ENCODE measurements at places on chromosomes 2 and 18.
A peak's percentile ranks its signal among the peaks of the same experiment; 100 is the strongest.

DNA sequence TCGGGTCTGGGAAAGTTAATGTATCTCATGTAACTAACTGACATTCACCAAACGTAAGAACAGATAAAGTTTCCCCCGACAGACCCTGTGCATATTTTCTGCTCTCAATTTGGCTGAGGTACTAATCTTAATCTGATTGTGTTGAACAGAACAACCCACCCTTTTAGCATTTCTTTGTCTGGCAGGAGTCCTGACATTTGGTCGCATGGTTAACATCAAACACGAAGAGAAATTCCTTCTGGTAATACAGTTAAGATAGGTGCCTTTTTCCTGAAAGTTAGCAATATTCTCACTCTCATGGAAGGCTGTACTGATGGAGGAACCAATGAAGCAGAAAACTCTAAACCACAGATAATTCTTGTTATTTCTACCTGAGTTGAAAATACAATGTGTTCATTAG is 520.8 kb downstream of the PARD3B start:
- no peak for DNase-seq

GRCh38 chr18:59159986-59160385 is 20.3 kb downstream of the SEC11C start:
- DNase-seq, result no peak

DNA sequence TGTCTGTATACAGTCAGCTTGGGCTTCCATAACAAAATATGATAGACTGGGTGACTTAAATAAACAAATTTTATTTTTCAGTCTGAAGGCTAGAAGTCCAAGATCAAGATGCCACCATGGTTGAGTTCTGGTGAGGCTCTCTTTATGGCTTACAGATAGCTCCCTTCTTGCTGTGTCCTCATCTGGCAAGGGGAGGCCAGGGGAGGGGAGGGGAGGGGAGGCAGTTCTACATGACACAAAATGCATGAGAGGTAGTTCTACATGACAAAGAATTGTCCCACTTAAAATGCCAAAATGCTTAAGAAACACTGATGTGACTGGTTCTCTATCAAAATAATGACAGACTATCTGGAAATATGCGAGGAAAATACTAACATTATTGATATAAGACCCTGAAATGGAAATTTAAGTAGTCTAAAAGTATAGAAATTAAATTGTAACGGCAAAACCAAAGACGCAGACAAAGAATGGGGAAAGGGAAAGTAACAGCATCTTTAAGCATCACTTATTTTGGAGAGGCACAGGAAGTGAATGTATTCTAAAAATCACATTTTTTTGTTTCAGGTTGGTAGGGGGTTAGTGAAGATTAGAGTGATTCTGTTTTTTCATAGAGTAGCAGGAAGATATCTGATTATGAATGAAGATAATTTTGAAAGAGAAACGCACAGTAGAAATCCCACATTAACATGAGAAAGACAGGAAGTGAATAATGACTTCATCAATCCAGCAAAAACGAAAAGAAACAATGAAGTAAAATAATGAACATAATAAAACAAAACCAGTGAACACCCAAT is 131.4 kb downstream of the STRN start:
- no peak for DNase-seq

DNA sequence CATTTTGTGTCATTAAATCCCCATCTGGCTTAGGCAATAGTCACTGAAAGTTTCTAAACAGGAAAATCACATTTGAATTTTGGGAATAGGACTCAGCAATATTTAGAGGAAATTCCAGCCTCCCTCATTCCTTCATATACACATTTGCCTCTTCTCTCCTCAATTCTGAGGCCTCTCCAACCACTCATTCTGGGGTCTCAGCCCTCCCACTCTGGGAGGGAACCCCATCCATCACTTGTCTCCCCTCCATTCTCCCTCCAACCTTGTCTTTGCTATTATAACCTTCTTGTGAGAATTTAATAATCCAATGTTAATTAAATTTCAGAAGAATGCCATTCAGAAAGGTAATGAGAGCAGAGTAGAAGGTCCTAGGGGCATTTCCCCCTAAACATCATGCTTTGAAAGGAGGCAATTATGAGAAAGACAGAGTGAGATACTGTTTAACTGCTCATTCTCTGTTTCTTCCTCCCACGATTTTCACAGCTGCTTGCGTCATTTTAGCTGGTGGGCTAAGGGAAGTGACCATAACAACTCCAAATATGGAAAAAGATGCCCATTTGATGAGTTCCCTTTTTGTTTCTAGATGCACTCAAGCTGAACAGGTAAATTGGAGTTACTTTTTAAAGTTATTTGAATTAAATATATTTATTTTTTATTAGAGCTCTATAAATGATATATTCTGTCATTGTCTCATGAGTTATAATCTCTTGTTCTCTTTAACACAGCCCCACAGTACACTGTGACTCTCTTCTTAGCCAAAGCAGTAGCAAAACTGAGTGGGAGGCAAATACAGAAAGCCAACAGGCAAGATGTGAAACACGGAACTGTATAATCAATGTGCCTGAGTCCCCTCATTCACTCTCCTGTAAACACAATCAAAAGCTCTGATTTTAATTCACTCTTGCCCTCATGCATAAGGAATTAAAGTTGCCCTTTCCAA is 135.1 kb downstream of the DLGAP1 start:
- no peak for DNase-seq

DNA sequence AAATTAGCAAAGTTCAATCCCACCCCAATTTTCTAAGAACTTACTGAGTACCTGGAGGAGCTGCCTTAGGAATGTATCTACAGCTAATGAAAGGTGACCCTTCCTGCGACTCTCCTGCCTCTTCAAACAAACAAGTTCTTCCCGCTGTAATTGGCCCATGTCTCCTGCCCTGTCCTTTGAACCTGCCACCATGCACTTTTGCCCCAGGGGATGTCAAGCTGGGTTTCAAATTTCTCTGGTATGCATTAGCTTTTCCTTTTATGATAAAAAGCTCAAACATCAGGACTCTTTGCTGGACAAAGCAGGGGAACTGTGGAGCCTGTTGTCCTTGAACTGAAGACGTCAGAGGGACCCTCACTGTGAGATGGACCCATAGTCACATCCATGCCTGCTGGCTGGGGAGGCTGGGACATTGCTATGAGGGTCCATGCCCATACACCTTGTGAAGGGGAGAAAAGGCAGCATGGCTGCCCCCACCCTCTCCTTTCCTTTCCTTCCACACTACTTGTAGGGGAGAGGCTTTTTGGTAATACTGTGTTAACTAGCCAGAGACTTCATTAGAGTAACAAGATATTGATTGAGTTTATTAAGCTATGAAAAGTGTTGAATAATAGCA is 210.7 kb upstream of the COPS8 start:
- no peak for DNase-seq

DNA sequence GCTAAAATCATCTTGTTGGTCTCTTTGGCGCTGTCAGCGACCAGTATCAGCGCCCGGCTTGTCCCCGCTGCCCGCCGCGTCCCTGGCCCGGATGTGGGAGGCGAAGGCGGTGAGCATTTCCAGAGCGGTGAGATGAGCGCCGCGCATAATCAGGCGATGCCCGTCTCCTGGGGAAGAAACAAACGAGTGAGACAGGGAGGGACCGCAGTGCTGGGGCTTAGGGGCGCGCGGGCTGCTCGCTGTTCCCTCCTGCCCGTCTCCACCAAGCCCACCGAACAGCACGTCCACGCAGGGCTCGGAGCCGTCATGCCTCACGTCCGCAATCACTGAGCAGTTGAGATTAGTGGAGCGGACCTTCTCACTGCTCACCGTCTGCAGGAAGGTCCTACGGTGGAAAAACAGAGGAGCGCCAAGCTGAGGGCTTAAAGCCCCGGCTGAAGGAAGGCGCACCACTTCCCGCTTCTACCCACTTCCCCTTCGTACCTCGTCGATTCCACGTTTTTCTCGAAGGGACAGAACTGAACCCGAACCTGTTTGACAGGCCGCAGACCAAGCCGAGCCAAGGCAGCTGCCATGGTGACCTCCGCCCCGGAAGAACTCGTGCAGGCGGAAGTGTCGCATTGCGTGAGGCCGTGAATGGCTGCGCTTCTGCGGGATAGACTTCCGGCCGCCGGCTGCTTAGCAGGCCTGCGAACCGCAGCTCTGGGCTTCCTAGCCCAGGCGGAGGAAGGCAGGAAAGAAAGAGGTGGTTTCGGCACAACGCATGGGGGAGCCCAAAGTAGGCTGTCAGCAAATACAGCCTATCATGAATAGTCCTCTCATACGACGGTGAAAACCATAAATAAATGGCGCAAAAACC is at the start of gene MRPL53:
Gene MRPL53, minus strand, starts transcription at position 595 of the 859 bp plus-strand sequence. Its CDS starts 20 bp downstream, at position 575.
- DNase-seq, result peak; percentile 94

- DNase-seq, result no peak
Observed at GRCh38 chr18:26133652-26134051, at the start of gene PSMA8. TSS of gene PSMA8 (plus strand) at chr18:26133869. CDS start at chr18:26133966, 97 bp downstream.

DNA sequence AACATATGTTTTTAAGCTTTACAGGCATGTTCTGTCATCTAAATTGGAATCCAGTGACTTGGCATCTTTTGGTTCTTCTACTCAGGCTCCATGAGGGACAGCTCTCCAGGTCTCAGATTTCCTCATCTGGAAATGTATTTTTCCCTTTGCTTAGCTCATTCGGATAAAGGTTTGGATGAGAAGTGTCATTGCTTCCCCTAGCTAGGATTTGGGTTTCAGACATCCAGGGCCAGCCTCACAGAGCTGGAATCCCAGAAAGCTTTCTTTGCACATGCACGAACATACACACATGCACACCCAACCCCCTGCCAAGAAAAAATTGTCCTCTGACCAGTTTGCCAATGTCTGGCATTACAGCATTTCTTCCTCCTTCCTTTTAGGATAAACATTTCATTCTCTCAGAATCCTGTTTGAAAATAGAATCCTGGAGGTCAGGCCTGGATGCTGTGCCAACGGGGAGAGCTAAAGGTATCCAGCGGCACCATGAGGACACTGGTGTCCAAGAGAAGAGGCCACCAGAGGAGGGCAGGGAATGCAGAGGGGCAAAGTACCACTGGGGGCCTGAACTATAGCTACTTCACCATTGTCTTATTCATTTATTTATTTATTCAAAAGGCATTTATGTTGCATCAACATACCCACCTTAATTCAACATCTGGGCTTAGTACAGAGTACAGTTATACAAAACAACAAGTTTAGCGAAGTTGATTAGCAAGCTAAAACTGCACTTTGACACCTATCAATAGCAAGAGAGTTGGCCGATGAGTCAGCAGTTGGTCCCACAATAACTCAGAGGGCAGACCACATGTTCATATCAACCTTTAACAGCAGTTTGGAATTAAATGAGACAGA is 97.9 kb upstream of the ATL2 start:
- no peak for DNase-seq

DNA sequence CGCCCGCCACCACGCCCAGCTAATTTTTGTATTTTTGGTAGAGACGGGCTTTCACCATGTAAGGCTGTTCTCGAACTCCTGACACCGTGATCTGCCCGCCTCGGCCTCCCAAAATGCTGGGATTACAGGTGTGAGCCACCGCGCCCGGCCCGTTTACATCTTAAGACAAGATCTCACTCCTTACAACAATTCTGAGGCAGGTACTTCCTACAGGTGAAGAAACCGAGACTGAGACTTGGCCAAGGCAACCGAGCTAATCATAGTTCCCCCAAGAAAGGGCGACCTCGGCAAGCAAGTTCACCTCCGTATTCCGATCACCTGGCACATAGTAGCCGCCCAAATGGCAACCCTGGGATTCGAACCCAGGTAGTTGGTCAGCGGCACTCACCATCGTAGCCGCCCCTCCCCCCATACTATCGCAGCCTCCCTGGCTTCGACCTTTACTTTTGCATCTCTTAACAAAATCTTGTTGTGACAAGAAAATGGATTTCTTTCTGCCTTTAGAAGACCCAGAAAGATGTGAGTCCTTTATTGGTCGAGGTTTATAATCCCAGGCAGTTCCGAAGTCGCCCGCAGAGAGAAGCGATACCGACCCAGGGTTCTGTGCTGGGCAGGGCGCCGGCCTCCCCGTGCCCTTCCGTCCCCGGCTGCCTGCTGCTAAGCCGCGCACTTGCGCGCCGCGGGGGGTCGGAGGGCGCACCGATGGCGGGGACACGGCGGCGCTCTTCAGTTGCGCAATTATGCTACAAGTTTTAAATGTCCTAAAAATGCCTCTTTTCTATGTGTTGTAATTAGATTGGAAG is 1.1 kb upstream of the FZD5 start:
- no peak for DNase-seq

DNA sequence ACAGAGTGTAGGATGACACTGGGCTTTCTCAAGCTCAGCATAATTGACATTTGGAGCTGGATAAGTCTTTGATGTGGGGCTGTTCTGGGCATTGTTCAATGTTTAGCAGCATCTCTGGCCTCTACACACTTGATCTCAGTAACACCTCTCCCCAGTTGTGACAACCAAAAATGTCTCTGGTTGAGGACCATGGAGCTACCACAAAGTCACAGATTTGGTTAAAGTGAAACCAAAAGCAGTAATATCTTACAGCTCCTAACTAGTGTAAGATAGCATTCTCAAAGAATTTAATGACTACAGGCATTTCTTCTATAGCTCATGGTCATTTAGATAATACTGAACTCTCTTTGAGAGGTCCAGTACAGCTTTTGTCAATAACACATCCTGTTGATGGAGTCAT is 23.4 kb upstream of the PAX3 start:
- DNase-seq, result no peak

DNA sequence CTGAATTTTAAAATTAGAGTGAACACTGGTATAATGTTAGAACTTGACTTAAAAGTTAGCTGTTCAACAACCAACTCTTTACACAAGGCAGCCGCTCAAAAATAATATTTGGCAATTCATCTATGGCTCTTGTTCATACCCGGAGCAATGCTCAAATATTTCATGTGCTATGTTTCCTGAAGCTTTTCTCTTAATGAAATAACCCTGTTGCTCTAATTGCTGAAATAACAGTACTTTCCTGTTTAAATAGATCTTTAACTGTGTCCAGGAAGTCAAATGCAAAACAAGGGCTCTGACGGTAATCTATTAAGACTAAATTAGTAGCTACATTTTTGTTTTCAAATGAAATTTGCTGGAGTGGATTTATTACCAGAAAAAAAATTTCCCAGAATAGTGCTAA is 33.7 kb downstream of the RFTN2 start:
- DNase-seq, result no peak

GRCh38 chr2:110114831-110115255 is 779 bp downstream of the MALL start:
- no peak for DNase-seq

DNA sequence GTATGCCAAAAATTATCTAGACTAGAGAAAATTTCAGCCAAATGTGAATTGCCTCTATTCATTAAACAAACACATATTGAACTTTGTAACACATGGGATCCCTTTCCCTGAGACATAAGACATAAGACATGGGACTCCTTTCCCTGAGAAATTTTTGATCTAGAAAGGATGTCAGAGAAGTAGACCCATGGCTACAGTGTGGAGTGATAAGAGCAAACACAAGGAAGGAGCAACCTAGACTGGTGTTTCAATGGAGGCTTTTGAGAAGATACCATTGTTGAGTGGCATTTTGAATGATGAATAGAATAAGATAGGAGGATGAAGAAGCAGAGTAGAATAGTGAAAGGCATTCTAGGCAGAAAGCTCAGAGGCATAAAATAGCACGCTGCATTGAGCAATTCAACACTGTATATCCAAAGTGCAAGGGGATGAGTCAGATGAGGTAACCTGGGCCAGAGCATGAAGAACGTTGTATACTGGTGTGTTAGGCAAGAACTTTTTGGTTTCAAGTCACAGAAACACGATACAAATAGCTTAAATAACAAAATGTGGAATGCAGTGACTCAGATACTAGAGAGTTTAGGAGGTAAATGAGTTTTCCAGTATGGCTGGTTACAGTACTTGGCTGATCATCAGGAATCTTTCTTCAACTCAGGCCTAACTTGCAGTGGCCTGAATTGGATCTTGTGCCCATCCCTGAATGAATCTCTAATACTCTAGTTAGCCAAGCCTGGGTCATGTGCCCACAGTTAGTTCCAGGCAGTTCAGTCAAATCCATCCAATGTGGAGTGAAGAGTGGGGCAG is 129.8 kb upstream of the TANK start:
- DNase-seq, result peak; percentile 99
